ENCODE measurements at places on chromosomes 7 and 10.

- no peak for DNase-seq
These were observed 901.2 kb downstream of the KCNMA1 start for GRCh38 chr10:76736392-76736791.

- no peak for DNase-seq
These were observed 71.3 kb upstream of the CSTF2T start for GRCh38 chr10:51770709-51771108.

DNA sequence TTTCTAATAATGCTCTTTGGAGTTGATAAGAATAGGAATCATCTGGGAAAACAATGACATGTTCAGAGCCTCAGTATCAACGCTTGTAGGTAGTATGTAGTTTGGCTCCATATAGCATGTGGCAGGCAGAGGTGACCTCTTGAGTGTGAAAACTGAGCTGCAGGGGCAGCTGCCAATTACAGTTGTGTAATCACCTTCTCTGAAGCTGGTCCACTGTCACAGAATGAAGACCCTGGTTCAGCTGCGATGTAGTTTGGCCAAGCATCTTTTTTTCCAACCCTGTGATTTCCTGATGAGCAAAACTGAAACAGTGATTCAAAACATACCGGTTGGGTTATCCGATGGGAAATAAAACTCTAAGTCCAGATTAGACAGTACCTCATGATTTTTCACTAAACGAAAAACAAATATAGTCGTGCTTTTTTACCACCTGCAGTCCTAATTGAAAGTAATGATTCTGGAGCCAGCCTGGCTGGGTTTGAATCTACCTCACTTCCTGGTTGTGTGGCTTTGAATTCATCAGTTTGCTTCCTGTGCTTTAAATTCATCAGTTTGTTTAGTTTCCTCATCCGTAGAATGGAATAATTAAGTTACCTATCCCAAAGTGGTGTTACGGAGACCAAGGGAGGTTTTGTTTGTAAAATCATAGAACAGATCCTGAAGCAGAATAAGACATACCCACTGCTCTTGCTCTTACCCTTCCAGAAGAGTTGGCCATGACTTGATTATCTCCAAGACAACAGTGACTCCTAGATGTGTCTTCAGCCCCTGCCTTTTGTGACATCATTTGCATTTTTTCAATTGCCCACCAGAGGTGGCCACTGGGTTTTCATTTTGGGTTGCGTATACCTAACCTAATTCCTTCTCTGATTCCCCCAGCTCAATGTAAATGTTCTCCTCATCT, 87.4 kb downstream of the CELF2 start:
- no peak for DNase-seq

DNA sequence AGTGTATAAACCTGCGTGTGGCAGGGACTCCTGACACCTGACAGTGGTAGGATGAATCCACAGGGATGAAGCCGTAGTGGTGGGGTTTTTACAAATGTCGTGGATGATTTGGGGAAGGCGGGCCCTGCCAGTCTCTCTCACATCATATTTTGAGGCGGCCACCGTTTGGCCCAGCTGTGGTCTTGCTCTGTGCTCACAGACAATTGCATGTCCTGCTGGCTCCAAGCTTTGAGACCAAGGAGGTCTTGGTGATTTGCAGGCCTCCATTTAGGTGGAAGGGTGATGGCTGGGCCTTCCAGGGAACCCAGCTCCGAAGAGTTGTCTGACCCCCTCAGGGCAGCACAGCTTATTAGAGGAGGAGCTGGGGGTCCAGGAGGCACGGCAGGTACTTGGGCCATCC, 151.1 kb upstream of the SHH start:
- no peak for DNase-seq

DNA sequence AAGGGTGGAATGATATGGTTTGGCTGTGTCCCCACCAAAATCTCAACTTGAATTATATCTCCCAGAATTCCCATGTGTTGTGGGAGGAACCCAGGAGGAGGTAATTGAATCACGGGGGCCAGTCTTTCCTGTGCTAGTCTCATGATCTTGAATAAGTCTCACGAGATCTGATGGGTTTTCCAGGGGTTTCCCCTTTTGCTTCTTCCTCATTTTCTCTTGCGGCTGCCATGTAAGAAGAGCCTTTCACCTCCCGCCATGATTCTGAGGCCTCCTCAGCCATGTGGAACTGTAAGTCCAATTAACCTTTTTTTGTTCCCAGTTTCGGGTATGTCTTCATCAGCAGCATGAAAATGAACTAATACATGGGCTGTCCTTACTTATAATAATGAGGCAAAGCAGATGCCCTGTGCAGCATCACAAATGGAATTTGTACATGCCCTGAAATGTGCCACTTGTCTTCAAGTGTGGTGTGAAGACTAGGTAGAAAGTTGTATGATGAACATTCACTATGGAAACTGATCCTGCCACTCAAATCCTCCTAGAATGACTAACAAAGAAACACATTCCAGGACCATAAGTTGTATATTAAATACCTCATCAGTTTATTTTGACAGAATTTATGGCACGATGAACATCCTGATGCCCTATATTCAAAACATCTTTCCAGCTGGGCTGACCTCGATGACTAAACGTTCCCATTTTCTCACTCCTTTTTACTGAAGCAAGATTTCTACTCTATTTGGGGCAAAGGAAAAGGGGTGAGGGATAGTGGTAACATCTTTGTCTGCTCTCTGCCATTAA, 122.8 kb upstream of the CTTNBP2 start:
- no peak for DNase-seq

DNA sequence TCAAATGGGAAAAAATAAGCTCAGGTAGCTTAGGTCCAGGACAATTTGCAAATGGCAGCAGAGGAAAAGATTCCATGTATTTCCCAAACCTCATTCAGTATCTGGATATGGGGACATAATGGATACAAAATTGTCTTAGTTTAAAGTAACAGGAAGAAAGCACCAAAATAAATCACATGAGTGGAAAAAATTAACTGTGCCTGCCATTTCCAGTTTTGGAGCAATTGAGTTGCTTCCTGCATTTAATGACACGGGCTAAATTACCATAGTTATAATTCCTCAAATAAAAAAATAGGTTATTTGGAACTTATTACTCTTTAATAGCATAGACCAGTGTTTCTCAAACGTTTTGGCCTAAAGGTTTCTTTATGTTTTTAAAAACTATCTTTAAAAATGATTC, 6.3 kb upstream of the STAMBPL1 start:
- DNase-seq, result no peak

GRCh38 chr10:35140727-35141126, 14.1 kb downstream of the CREM start:
- no peak for DNase-seq

DNA sequence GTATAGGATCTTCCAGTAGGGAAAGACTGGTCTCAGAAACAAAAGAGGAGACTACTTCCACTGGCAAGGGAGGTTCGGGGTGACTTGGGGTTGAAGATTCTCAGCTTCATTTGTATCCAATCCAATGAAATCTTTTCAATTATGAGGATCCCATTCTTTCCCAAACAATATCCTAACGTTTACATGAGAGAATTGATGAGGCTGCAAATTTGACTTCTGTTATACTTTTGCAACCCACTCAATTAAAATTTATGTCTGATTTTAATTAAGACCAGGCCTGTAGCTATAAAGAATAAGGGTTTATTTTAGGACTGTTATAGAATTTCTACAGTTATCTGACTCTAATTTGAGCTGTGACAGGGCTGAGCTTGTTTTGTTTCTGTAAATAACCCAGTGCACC, 251.5 kb downstream of the ANKRD7 start:
- no peak for DNase-seq

DNA sequence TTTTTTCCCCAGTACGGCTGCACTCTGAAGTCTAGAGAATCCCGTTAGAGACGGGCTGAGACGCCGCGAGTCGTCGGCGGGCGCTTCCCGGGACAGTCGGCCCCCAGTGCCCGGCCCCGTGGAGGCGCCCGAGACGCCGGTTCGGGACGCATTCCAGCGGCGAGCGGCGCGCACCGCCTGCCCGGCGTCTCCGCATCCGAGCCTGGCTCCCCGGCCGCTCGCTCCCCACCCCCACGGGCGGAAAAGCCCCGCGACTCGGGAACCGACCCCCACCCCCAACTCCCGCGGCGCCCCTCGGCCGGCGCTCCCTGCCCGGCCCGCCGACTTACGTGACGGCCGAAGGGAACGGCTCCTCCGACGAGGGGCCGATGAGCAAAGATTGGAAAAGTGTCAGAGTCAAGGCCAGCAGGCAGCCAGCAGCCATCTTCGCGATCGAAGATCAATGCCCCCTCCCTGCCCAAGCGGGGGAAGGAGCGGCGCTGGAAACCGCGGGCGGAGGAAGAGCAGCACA, 486 bp downstream of the CACNA2D1 start:
- DNase-seq, result no peak

DNA sequence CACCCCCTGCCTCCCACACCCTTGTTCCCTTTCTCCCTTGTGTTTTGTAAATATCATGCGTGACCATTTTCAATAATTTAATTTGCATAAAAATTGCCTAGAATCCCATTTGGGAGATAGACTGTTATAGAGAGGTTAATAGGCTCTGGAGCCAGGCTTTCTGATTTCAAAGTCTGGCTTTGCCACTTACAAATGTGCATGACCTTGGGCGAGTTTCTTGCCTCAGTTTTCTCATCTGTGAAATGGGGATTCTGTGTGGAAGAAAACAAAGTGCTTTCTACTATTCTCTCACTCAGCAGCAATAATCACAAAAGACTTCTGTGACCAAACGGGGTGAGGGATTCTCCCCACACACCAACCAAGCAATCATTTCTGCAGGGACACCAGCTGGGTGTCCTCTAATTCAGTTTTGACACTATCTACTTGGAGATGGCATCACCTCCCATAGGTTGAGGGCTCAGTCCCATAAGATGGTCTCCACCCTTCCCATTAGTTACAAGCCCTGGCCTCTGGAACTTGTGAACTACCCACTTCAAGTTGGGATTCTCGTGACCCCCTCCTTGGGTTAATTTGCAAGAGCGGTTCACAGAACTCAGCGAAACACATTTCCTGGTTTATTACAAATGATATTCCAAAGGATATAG, 3.5 kb upstream of the ZNF22 start:
- DNase-seq, result no peak

DNA sequence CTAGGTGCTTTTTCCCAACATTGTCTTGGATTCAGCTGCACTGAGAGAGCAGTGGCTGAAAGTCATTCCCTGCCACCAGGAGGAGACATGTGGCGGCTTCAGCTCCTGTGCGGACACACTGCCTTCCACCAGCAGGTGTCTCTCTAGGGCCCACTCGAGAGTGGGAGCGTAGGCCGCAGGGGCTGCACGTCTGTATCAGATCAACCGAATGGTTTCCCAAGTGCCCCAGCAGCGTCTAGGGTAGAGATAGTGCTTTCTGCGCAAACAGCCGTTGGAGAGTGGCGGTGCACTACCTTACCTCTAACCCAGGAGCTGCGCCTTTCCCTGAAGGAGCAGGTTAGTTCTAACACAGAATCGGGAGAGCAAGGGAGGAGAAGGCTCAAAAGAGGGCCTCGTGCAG, 31.7 kb downstream of the PAPOLB start:
- no peak for DNase-seq

- no peak for DNase-seq
These were observed 11.4 kb upstream of the MRPS16 start for GRCh38 chr10:73263693-73264347.

GRCh38 chr7:14590206-14590605, 312.3 kb downstream of the DGKB start:
- no peak for DNase-seq

DNA sequence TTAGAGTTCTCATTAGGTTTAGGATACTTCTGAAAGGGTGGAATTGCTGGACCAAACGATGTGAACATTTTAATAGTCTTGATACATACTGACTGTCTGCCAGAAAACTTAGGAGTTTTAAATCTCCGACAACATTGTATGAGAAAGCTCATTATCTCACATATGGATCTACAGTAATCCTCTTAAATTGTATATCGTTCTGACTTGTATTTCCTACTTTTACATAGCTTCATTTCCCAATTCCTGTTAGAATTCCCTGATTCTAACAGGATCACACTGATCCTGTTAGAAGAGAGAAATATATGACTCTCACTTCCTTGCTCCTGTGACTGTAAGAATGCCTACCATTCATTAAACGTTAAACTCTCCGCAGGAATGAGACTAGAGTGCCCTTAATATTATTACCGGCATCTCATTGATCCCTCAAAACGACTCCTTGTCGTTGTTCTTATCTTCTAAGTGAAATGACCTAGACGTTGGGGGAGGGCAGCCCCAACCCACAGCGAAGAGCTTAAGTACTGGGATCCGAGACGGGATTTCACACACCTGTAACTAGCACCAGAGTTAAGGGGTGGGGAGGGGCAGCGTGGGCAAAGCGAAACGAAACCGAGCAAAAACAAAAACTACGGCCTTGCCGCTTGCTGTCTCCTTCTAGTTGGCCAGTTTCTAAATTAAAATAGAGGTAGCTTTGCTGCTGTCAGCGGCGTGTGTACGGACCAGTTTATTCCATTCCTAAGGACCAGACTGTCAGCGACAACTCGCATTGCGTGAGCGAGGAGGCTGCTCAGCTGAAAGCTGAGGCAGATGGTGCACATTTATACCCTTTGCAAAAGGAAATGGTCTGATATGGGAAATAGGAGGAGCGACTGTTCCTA, 678 bp upstream of the TMEM106B start:
- no peak for DNase-seq

GRCh38 chr7:11505471-11505985, 326.5 kb downstream of the THSD7A start:
- no peak for DNase-seq

- DNase-seq, result no peak
These were observed 9.9 kb downstream of the ZNF365 start for GRCh38 chr10:62384057-62384446.

DNA sequence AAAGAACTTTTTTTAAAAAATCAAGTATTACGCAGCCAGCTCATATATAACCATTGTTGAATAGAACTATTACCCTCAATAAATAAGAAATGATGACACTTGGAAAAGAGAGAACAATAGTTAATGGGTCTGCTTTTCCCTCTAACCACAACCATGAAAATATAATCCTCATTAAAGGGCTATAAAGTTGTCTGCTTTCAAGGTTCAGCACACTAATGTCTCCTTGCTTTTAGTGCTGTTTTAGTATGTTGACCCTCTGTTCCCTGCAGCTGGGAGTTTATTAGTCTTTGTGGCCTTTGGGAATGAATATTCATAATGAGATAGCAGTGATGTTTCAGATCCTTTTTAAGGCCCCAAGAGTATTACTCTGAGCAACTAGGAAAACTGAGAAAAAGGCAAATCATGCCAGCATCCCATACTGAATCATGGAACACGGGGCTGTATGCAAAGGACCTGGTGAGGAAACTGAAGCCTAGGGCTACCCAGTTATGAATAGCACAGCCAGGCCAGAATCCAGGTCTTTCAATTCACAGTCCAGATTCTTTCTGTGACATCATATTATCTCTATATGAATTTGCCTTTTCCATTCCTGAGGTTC, 332.0 kb upstream of the LRGUK start:
- no peak for DNase-seq

GRCh38 chr10:61899069-61899531, 2.4 kb upstream of the ARID5B start:
- no peak for DNase-seq

GRCh38 chr10:129863201-129863663, 100.8 kb downstream of the EBF3 start:
- no peak for DNase-seq
